Fibroblast of skin of right quadriceps (primary cell): ENCODE measurements at places on chromosomes 6 and 20.

- peak; percentile 88 for DNase-seq
These were observed 22.2 kb downstream of the AHI1 start for GRCh38 chr6:135475292-135475886.

GRCh38 chr6:56027865-56028264 lies 152.5 kb upstream of the BMP5 start:
- DNase-seq, result no peak

DNA sequence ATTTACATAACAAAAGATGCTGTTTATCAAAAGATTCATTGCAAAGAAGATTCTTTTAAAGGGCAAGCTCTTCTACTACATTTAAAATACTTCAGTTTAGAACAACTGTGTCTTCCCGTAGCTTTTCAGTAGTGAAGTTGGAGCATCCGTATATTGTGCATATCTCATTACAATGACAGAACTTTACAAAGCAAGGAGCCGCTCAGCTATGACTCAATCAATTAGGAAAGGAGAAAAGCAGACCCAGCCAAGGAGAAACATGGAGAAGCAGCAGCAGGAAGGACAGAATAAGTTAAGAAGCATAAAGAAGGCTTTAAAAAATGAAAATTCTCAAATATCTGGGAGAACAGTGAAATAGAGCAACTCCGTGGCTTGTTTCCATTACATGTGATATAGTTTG lies 132.6 kb upstream of the SMLR1 start:
- peak; percentile 36 for DNase-seq

GRCh38 chr6:2363211-2363610 lies 117.8 kb upstream of the GMDS start:
- no peak for DNase-seq

DNA sequence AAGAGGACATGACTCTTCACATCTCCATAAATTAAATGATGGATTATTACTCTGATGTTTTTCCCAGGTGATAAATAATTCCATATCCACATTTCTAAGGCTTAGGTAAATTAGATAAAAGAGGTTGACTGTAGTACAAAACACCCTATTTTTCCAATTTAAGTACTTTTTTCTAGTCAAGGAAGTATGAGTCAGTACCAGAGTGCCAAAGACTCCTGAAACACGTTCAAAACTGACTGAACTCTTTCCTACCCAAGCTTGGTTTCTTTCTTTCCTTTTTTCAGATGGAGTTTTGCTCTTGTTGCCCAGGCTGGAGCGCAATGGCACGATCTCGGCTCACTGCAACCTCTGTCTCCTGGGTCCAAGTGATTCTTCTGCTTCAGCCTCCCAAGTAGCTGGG lies 85.0 kb downstream of the DOK5 start:
- no peak for DNase-seq

GRCh38 chr20:995170-995569 lies 6.9 kb downstream of the RSPO4 start:
- DNase-seq, result no peak

DNA sequence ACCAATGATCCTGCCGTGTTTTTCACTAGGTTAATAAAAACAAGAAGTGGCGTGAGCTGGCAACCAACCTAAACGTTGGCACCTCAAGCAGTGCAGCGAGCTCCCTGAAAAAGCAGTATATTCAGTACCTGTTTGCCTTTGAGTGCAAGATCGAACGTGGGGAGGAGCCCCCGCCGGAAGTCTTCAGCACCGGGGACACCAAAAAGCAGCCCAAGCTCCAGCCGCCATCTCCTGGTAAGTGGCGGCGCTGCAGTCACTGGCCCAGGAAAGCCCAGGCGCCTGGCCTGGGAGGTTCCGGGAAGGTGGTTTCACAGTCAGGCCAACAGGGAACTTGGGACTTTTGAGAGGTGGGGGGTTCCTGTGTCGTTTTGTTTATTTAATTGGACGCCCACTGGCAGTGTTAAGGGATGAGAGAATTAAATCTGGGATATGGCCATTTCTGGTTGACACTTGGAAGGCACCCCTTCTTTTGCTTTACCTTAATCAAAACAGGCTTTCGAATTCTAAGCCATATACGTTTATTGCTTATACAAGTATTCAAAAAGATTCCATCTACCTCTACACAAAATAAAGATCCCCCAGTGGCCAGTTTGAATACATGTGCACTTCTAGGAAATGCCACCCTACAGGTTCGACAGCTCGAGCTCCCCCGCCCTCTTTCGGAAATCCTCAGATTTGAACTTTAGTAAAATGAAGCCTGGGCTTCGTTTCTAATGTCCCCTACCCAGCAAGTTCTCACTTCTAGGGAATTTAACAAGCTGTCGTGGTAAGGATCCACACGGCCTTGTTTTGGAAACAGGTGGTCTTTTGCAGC lies 138.9 kb downstream of the TMEM242 start:
- peak; percentile 45 for DNase-seq
